Calu3 (cell line): ENCODE measurements at places on chromosomes 2 and 18.

GRCh38 chr2:98822301-98823164, 91.6 kb upstream of the MGAT4A start:
- DNase-seq, result no peak

GRCh38 chr2:40440835-40441234, 11.1 kb downstream of the SLC8A1 start:
- no peak for DNase-seq

- DNase-seq, result no peak
These were observed 186.5 kb downstream of the LNPK start for GRCh38 chr2:175815537-175815936.

- peak; percentile 47 for DNase-seq
These were observed 20.1 kb upstream of the TTC39C start for GRCh38 chr18:23994361-23994902.

DNA sequence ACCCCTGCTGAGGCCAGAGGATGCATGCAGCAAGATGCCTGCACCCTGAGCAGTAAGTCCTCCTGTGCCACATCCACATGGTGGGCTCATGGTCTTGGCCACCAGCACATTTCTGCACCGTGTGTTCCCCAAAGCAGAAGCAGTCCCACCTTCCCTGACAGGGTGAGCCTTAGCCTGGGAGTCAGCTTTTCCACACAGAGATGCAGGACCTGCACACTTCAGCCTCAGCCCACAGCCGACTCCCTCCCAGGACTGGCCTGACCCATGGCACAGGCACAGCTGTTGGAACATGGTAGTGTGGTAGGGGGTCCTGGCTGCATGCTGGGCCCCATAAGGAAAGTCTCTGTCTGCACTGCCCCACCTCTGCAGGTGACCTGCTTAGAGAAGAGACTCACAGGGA, 5.0 kb downstream of the SNED1 start:
- DNase-seq, result no peak

DNA sequence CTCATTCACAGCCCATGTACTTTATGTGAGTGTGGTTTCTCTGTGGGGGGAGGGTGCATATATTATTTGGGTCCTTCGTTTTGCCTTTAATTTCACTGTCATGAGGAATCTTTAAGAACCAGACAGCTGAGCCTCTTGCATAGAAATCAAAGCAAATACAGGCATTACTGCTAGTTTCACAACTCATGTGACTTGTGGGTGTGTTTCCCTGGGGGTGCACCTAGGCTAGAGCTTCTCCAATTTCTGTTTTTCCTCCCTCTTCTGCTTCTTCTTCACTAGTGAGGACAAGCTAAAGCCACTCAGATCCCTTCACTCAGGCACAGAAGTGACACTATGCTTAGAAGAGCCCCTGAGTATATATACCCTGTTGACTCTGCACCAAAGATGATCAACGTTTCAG, 131.4 kb downstream of the ACOXL start:
- no peak for DNase-seq

DNA sequence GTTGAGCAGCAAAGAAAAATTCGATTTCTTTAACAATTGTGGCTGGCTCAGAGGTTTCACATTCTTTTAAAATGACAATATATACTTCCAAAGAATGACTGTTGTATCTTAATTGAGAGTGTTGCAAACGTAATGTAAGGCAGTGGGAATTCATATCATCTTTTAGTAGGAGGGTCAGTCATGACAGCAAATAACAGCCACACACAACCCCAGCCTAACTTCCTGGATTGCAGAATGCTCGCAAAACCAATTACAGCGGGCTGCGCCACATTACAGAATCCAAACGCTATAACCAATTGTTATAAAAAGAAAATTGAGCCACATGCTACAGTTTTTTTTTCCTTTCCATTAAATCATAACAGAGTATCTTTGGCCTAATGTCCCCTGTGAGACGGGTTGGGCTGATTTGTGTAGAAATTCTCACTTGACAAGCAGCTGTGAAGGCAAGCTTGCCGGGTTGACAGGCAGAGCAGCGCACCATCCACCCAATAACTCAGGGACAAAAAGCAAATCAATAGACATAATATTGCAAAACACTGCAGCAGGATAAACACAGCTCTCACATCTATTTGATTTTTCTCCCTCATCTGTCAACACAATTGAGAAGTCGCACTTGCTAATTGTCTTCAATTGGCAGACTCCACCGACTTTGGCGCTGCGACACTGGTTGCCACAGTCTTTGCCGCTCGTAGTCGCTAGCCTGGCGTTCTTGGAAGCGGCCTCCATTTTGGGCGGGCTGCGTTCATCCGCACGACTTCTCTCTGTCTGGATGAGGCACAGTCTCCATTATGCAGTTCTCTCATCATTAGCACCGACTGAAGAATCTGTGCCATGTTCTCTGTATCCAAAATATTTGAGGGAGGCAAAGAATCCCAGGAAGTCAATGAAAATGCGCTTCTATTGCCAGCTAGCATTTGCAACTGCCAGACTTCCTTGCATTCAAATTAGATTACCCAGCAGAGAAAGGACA, 95.0 kb upstream of the CCDC68 start:
- no peak for DNase-seq

- no peak for DNase-seq
These were observed 25.5 kb upstream of the IHH start for GRCh38 chr2:219086196-219086595.

GRCh38 chr2:39455826-39456225, 18.7 kb upstream of the MAP4K3 start:
- no peak for DNase-seq

DNA sequence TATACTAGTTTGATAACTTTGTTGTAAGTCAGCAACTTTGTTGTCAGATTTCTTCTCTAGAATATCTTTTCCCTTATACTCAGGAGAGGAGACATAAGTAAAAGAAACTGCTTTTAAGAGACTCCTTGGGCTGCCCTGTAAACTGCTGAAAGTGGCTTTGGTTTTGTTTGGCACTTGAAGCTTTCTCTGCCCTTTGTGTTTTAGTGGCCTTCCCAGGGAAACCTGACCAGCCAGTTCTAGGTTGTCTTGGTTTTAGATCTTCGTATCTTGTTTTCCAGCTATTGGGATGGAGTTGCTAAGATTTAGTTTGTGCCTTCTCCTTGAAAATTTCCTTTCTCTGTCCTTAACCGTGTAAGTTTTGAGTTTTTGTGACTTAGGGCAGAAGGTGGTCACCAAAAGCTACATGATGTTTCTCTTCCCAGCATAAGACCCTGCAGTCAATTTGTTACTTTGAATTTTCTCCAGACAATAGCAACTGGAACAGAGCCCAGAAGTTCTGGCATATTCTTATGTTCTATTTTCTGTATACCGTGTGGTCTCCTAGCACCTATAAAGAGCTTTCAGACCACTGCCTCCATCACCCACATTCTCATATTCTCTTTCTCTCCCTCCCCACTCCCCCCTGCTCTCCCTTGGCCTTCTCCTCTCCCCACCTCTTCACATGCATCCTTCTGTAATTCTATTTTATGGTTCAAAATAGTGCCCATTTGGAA, 81.1 kb downstream of the BOLA3 start:
- DNase-seq, result no peak

GRCh38 chr2:33289961-33290360, 186.5 kb upstream of the RASGRP3 start:
- no peak for DNase-seq

DNA sequence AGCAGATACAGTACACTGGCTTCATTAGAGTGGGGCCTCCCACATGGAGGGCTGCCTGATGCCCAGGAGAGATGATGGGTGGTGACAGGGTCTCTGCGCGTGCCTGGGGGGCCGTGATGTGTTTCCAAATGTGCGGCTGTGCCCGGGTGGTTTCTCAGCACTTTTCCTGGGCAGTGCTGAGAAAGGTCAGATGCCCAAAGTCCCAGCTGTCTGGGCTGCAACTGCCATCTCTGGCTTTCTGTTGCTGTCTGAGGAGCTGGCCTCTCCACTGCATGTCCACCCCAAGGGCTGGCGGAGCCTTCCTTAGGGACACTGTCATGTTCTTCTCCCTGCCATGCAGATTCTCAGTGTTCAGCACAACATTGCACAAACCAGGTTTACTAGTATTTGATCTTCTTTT, 62.7 kb upstream of the NFATC1 start:
- DNase-seq, result no peak

- DNase-seq, result no peak
These were observed 52.4 kb downstream of the TNS1 start for GRCh38 chr2:217950401-217950871.

DNA sequence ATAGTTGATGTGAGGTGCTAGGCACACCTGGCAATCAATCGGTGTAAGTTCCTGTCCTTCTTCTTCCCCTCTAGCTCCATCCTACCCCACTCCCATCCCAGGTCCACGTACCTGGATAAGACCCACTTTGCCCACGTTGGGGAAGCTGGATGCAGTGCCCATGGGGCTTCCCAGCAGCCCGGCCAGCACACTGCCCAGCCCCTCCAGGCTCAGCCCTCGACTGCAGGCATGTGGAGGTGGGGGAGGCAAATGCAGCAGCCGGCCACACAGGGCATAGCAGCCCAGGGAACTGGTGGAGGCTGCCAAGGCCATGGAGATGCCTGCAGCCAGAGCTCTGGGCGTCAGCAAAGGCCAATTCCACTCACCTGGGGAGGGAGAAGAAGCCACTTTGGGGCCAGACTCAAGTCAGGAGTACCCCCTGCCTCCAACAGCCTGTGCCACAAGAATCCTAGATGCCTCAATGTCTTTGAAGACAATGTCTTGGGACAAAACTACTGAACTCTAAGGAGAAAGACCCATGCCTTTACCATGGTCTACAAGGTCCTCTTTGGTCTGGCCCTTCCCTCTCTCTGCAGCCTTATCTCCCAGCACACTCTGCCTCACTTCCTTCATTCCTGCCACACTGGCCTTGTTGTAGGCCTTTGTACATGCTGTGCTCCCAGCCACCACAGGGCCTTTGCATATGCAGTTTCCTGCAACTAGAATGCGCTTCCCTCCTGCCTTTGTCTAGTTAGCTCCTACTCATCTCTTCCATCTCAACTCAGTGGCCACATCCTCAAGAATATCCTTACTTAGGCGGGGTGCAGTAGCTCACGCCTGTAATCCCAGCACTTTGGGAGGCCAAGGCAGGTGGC, 4.5 kb downstream of the SLC23A3 start:
- DNase-seq, result no peak

DNA sequence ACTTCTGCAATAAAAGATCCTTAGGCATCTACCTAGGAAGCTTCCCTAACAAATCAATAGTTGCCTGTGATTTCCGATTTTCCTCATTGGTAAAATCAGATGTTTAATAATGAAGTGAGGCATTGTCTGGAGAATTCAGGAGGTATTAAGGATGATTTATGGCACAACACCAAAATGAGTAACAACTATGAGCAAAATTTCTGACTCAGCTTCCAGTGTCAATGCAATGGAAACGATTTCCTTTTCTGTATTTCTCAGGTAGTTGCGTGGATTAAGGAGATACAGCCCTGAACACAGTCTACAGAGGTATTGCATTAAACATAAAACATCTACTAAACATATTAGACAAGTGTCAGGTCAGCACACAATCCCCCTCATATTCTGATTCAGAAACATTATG, 99.5 kb downstream of the EPB41L3 start:
- DNase-seq, result no peak

DNA sequence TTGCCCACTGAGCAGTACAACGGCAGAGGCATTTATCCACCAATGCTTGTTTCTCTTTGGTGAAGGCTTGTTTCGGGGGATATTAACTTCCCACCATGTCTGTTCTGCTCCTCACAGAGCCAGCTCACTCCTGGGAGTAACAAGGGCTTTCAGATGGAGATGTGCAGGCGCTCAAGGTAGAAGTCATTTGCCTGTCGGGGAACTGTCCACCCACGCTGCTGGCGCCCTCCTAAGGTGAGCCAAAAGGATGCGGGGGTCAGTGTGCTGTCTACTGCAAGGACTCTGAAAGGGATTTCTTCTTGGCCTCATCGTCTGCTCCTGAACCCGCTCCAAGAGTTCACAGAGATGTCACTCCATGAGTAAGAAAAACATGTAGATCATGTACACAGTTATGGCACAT, 57.0 kb upstream of the CYRIA start:
- DNase-seq, result no peak

GRCh38 chr2:10264506-10265328, 38.0 kb upstream of the HPCAL1 start:
- DNase-seq, result no peak

- no peak for DNase-seq
These were observed 102.4 kb downstream of the EPC2 start for GRCh38 chr2:148746973-148747372.

DNA sequence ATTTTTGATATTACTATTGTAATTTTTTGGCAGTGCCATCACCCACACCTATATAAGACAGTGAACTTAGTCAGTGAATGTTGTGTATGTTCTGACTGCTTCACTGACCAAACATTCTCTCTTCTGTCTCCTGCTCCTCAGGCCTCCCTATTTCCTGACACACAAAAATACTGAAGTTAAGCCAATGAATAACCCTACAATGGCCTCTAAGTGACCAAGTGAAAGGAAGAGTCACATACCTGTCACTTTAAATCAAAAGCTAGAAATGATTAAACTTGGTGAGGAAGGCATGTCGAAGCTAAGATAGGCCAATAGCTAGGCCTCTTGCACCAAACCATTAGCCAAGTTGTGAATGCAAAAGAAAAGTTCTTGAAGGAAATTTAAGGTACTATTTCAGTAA, 151.9 kb downstream of the RND3 start:
- no peak for DNase-seq

DNA sequence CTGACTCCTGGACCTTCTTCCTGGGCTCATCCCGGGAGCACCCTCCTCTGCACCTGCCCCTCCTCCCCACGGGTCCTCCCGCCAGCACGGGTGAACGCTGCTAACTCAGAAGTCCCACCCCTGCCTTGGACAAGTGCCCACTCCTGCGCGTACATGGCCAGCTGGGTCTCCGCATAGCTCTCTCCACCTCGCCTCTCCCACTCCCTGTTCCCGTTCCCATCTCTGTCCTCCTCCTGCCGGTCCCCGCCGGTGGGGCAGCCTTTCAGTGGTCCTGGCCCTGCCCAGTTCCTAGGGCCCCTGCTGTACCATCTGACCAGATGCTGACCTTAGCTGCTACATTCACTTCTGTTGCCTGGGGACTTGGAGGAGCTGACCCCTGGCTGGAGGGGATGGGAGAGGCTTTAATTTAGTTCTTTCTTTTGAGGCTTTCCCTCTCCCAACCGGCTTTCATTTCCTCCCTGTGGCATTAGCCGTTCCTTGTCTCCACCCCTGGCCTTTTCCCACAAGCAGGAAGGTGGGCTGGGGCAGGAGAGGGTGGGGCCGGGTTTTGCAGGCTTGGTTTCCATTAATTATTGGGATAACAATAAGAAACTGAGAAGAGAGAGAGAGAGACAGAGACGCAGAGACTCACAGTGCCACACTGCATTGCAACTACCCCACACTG, 136.1 kb downstream of the SH3BP4 start:
- DNase-seq, result peak; percentile 21

GRCh38 chr2:35591886-35592285, 763.7 kb upstream of the CRIM1 start:
- no peak for DNase-seq

- no peak for DNase-seq
These were observed 2.0 kb upstream of the ZFAND2B start for GRCh38 chr2:219204425-219205164.

DNA sequence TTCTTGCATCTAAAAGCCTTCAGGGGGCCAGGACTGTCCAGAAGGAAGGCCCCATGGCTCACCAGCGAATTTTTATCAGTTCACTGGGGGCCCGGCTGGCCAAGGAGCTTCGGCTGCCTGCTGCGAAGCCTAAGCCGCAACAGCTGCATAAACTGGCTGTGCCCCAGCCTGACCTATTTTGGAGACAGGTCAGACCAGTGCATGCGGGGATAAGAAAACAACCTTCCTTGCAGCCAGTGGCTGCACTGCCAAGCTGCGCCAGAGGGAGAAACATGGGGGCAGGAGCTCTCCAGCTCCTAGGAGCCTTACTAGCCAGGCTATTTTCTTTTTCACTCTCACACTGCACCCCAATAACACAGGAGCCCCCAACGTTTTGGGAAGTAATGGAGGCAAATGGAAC, 15.2 kb downstream of the PAX3 start:
- DNase-seq, result no peak

- no peak for DNase-seq
These were observed 45.6 kb downstream of the GPR39 start for GRCh38 chr2:132462236-132462635.
